ENCODE measurements at places on chromosomes 7 and 10. TPM values are rescaled to one million over a fixed set of nuclear protein-coding genes. Genes with fewer than 3 reads are reported as not detected.

DNA sequence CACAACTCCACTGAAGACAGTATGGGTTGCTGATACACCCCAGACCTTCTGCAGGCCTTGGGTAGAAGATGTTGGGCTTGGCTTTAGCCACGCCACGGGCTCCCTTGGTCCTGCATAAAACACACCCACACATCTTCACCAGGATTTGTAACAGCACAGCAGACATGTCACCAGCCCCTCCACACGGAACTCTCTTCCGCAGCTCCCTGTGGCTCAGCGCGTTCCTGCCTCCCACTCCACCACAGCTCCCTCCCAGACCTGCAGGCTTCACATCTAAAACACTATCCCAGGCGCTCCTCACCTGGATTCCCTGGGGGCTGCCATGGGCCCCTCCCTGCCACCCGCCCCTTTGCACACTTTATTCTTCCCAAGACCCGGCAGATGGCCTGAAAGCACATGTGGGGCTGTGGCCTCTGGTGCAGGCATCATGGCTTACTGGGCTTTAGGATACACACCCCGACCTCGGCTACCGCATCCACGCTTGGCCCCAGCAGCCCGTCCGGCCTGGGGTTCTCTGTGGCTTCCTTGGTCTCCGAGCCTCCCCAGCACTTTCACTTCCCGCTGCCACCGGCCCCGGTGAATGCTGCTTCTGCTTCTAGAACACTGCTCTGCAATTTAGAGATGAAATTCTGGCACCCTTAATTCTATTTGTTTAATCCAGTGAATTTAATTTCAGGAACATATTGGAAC lies 432.9 kb downstream of the DNAJB6 start:
- no peak overlapping the region for H3K4me3 ChIP-seq
- H3K27me3 ChIP-seq = peaks cover 11% of the 10 kb centered on the region
- no peaks in the 10 kb centered on the region for H3K36me3 ChIP-seq
- DNase-seq = no peak

DNA sequence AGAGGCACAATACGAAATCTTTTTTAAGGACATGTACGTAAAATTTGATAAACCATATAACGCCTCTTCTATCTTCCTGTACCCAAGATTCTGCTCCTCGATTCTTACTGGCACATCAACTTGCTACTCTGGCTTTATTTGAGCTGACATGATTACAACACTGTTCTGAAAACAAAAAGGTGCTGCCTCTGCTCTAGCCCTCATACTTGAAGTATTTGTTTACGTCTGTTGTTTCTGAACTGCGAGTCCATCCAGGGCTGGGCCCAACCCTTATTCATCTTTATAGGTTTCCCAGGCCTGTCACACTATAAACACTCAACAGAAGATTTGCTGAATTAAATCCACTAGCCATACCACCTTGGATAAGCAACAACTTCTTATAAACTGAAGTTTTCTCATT lies 96.2 kb upstream of the SVIL start:
- H3K4me1 ChIP-seq = peaks cover 50% of the 10 kb centered on the region
- no peaks in the 10 kb centered on the region for H3K27me3 ChIP-seq
- DNase-seq = no peak
- H3K4me3 ChIP-seq = no peak overlapping the region
- no peaks in the 10 kb centered on the region for H3K36me3 ChIP-seq
- H3K27ac ChIP-seq = no peak overlapping the region

DNA sequence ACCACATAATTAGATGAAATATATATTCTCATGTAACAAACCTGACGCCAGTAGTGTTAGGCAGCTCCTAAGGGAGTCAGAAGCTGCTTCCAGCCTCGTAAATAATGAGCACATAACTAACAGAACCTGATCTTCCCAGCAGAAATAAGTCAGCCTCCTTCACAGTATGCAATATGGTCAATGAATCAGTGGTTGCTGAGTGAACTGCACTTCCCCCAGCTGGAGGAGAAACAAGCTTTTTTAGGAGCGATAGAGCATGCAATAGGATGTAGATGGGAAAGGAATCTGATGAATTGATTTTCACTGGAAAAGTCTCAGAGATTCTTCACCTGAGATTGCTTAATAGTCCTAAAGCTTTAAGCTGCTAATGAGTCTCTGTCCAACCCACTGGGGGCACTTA lies 337.2 kb upstream of the LRGUK start:
- no peaks in the 10 kb centered on the region for H3K4me1 ChIP-seq
- no peak for DNase-seq
- H3K4me3 ChIP-seq = no peak overlapping the region
- H3K36me3 ChIP-seq = no peaks in the 10 kb centered on the region
- H3K27me3 ChIP-seq = no peaks in the 10 kb centered on the region

GRCh38 chr10:104780946-104781595 lies 140.0 kb downstream of the SORCS3 start:
- no peaks in the 10 kb centered on the region for H3K4me1 ChIP-seq
- no peak for DNase-seq
- no peak overlapping the region for H3K4me3 ChIP-seq
- no peak overlapping the region for H3K27ac ChIP-seq

DNA sequence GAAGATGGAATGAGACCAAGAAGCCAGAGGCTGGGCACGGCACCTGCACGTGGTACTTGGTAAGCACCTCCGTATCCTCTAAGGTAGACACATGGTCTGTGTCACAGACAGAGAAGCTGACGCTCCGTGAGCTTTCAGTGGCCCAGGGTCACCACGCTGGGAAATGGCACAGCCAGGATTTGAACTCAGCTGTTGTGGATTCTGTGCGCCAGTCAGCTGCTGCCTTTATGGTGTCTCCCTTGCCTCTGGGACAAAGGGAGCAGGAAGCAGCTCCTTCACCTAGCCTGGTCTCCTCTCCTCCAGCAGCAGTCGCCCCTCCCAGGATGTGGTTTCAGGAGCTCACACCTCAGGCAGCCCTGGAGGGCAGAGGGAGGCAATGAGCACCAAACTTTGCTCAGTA lies 110.8 kb downstream of the ARHGAP22 start:
- peaks cover 16% of the 10 kb centered on the region for H3K4me1 ChIP-seq
- no peak overlapping the region for H3K27ac ChIP-seq
- no peak for DNase-seq
- H3K36me3 ChIP-seq = no peaks in the 10 kb centered on the region

DNA sequence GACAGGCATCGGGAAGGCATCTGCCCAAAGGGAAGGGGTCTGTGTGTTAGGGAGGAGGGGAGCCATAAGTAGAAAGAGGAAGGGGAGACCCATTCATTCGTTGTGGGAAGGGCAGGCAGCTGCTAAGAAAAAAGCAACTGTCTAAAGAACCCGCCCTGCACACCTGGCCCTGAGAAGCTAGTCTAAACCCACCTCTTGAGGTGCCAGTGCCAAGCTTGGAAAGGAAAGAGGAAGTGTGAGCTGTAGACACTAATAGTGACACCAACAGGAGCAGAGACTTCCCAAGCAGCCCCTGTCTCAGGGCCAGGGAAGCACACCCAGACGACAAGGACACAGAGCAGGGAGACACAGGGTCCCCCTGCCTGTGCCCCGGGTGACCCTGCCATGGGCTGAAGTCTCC lies 40.8 kb upstream of the PRSS58 start:
- H3K4me3 ChIP-seq = no peak overlapping the region
- no peak overlapping the region for H3K27ac ChIP-seq
- no peaks in the 10 kb centered on the region for H3K4me1 ChIP-seq
- H3K27me3 ChIP-seq = no peaks in the 10 kb centered on the region
- H3K36me3 ChIP-seq = no peaks in the 10 kb centered on the region
- no peak for DNase-seq

DNA sequence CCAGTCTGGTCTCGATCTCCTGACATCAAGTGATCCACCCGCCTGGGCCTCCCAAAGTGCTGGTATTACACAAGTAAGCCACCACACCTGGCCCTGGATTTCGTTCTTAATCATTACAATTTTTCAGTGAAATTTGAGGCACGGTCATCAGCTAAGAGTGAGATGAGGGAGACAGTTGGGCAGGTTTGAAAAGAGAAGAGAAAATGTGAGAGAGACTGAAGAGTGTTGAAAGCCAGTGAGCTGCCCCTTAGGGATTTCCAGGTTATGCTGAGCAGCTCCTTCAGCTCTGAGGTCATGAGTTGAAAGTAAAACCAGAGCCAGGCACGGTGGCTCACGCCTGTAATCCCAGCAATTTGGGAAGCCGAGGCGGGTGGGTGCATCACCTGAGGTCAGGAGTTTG lies 5.9 kb upstream of the UPF2 start:
- no peaks in the 10 kb centered on the region for H3K27me3 ChIP-seq
- no peaks in the 10 kb centered on the region for H3K36me3 ChIP-seq
- no peak for DNase-seq
- H3K4me3 ChIP-seq = no peak overlapping the region
- no peaks in the 10 kb centered on the region for H3K4me1 ChIP-seq

KNDC1 gene
- 0.13 TPM for total RNA-seq

MEPCE gene
- total RNA-seq = 22.8 TPM

TAS2R3 gene
- total RNA-seq = 0.42 TPM

Measured in heart right ventricle (tissue), 16 donors.